Retinal pigment epithelial cell (primary cell): ENCODE measurements at places on chromosomes 2 and 18.
A peak's percentile ranks its signal among the peaks of the same experiment; 100 is the strongest.

DNA sequence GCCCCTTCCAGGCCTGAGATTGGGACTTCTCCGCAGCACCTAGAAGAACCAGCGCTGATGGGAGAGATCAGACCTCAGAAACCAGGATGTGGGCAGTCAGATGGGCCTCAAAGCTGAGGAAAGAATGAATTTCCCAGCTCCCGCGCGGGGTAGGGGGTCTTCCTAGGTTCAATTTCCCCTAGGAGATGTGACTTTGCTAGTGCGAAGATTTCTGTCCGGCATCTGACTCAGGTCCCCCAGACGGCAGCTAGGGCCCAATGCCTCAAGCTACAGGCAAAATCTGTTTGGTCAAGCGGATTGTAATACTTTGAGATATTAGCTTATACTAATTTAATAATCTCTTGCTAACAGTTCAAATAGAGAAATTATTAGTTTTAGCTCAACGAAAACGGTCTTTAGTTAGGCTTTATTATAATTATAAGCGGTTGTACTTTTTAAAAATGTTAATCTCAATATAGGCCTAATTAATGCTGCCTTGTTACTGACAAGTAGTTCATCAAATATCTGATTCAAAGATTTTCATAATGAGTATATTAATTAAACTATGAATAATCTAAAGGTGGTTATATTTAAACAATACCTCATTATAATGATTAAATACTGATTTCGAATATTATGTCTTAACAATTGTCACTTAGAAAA lies 5.8 kb downstream of the DLX1 start:
- no peak for DNase-seq

DNA sequence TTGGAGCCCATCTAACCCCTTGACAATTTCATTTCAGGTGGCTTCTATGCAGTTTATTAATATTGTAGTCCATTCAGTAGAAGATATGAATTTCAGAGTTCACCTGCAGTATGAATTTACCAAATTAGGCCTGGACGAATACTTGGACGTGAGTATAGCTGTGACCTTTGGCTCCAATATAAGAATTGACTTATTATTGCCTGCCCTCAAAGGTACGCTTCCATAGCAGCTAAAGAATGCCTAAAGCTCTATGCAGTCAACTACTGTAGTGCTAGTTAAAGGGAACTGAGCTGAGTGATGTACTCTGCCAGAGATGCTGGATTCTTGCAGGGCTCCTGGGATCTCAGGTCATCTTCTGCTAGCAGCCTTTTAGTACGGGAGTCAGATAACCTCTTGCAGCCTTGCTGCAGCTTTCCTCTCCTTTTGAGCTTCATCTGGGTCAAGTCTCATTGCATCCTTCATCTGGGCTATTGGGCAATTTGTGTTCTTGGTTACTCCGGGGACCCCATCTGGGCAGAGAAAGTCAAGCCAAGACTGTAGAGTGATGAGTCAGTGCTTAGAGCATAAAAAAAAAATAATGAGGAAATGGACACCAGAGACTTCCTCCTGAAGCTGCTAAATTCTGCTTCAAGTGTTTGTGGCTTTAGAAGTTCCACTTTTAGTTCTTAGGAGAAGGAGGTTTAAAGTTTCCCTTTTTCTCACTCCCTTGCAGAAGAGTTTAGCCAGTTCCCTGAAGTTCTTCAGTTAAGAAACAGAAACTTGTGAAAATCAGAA lies 105.6 kb downstream of the PRPF40A start:
- DNase-seq: no peak

- no peak for DNase-seq
Observed at GRCh38 chr18:57587098-57587661, 678 bp upstream of the FECH start.

DNA sequence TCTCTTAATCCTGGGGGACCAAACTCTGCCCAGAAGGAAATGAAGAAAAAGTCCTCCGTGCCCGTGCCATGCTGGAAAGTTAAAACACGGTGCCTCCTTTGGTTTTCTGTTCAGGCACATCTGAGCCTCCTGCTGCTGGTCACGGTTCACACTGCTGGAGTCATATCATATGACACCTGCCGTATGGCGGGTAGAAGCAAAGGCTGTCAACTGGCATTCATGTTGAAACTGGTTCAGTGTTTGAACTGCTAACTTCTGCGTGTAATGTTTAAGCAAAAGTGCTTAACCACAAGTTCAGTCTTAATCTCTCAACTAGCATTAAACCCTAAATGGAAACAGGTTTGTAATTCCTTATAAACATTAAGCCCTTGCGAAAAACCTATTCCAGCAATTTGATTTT lies 3.1 kb downstream of the STK39 start:
- DNase-seq: peak; percentile 45

- no peak for DNase-seq
Observed at GRCh38 chr2:111632661-111633060, 251.3 kb downstream of the ANAPC1 start.
